HAP-1 (cell line): ENCODE measurements at places on chromosomes 5 and 9.

GRCh38 chr9:121369595-121370265 lies at the start of gene STOM:
STOM (minus strand) TSS chr9:121370250; CDS start chr9:121370187, 63 bp downstream.
- peak; percentile 72 for DNase-seq

GRCh38 chr5:167247816-167248215 lies 1043.6 kb upstream of the WWC1 start:
- DNase-seq, result no peak

DNA sequence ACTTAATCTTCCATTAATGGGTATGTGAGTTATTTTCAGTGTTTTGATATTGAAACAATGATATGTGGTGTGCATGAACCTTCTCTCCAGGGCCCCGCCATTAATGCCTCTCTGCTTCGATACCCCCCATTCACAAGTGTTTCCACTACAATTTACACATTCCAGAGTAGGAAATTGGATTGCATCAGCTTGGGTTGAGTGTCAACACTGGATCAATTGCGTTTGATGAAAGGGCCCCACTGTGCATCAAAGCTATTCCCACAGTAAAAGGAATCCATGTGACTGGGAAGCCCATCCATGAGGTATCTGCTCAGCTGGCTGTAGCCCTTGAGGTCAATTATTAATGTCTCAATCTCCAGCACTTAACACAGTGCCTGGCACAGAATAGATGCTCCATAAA lies 17.8 kb upstream of the LVRN start:
- DNase-seq, result no peak

GRCh38 chr5:109192027-109192426 lies 217.7 kb downstream of the PJA2 start:
- DNase-seq, result no peak

- no peak for DNase-seq
These were observed 81.6 kb downstream of the PTCH1 start for GRCh38 chr9:95435074-95435728.

GRCh38 chr5:172648013-172648381 lies 6.9 kb downstream of the NEURL1B start:
- DNase-seq, result no peak

- no peak for DNase-seq
These were observed 16.1 kb downstream of the SNX18 start for GRCh38 chr5:54533541-54534190.

- no peak for DNase-seq
These were observed 30.7 kb upstream of the IL31RA start for GRCh38 chr5:55820488-55820887.

GRCh38 chr5:92544036-92544435 lies 1037.0 kb downstream of the NR2F1-AS1 start:
- DNase-seq, result no peak

DNA sequence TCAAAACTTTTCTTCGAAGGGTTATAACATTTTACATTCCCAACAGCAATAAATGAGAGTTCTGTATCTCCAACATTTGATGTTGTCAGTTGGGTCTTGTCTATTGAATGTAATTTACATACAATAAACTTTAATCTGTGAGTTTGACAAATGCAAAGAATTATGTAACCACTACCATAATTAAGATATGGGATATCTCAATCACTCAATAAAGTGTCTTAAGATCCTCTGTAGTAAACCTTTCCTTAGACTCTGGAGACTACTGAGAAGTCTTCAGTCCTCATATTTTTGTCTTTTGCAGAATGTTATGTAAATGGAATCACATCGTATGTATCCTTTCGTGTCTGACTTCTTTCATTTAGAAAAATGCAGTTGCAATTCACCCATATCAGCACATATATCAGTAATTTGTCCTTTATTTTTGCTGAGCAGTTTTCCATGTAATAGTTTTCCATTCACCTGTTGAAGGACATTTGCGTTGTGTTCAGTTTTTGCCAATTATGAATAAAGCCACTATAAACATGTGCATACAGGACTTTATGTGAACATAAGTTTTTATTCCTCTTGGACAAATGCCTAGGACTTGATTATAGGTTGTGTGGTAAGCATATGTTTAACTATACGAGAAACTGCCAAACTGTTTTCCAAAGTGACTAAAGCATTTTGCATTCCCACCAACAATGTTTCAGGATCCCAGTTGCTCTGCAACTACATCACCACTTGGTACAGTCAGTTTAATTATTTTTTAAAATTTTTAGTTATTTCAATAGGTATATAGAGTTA lies 784.6 kb upstream of the ZNF608 start:
- no peak for DNase-seq

GRCh38 chr9:14661421-14662059 lies 31.7 kb downstream of the ZDHHC21 start:
- no peak for DNase-seq

DNA sequence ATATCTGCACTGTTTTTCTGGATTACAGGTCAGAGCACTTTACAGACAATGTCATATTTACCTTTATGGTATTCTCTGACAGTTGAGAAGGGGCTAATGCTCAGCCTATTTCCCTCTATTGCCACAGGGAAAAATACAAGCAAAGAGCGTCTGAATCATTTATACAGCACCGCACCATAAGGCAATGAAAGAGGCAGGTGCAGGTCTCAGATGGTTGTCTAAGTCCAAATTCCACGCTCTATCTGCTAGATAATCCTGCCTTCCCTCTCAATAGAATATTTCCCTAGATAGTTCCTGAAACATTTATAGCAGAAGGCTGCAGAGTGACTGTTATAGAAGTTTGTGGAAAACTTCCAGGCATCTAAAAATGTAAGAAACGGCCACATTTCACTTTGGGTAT lies 446.1 kb upstream of the CDH6 start:
- DNase-seq, result no peak

DNA sequence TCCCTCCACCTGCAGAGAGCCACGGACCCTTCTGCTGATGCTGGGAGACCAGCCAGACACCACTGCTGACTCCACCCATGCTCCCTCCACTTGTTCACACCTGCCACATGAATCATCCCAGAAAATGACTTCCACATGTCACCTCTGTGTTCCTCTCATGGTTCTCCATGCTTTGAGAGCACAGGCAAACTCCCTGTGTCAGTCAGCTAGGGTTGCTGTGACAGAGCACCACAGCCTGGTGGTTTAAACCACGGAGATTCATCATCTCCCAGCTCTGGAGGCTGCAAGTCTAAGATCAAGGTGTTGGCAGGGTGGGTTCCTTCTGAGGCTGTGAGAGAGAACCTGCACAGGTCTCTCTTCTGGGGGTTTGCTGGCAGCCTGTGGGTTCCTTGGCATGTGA lies 381.4 kb downstream of the GADD45G start:
- DNase-seq, result no peak

- peak; percentile 55 for DNase-seq
These were observed 83.3 kb downstream of the ZNF354C start for GRCh38 chr5:179143446-179143845.

DNA sequence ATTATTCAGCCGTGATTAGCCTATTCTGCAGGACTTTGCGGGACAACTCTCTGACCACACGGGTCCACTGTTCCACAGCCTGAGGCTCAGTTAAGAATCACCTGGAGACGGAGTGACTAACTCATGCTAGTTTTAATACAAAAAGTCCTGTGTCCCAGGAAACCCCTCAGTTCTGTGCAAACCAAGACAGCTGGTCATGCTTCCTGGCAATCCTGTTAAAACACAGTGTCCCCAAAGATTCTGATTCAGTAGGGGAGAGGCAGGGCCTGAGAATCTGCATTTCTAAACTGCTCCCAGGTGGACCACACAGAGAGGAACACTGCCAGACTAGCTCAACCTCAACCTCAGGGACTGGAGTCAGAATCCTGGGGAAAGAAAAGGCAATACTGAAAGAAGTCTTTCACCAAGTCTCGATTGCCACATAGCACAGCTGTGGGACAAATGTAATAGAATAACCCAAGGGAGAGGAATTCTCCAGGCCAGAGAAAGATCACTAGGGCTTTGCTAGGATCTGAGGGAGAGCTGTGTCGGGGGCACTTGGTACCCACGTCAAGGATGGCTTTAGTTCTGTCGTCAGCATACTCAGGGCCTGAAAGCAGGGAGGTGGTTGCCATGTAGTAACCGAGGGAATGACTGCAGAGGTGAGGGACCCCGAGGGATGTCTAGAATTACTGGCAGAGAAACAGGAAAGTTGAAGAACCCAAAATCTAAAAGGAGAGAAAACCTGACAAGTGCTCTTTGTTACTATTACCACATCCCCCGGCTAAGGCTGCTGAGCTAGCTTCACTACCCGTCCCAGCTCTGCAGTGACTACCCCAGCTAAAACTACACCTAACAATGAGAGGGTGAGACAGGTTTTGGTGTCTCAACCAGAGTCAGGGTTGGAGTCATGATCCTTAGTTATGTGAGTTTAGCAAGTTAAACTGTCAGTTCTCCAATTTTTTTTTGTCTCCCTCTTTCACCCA lies 8.6 kb downstream of the SUSD1 start:
- DNase-seq, result no peak

GRCh38 chr5:40677456-40677855 lies 2.3 kb upstream of the PTGER4 start:
- no peak for DNase-seq

- no peak for DNase-seq
These were observed 190.5 kb downstream of the LURAP1L start for GRCh38 chr9:12965303-12965702.

- DNase-seq, result no peak
These were observed 86.7 kb downstream of the LIFR start for GRCh38 chr5:38469707-38470267.

- DNase-seq, result no peak
These were observed 457.8 kb downstream of the RASEF start for GRCh38 chr9:82604947-82605656.

DNA sequence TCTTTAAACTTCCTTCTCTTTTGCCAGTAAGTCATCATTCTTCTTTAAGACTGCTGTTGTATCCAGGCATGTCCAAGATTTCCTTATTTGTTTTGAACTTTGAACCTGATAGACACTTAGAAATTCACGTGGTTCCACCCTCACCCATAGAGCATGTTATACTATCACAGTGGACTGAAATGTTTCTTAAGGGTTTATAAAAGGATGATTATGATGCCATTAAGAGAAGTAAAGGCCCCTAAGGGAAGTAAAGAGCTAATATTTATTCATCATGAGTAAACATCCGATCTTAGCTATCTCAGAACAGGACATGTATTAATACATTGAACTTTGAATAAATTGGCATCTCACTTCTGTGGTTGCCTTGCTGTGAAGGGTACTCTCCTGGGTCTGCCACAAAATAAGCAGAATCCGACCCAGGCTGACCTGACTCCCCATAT lies 49.8 kb downstream of the PRKACG start:
- DNase-seq, result no peak

- DNase-seq, result no peak
These were observed 137.7 kb downstream of the CNTLN start for GRCh38 chr9:17272536-17272935.

GRCh38 chr5:31225118-31225517 lies 31.6 kb downstream of the CDH6 start:
- no peak for DNase-seq

DNA sequence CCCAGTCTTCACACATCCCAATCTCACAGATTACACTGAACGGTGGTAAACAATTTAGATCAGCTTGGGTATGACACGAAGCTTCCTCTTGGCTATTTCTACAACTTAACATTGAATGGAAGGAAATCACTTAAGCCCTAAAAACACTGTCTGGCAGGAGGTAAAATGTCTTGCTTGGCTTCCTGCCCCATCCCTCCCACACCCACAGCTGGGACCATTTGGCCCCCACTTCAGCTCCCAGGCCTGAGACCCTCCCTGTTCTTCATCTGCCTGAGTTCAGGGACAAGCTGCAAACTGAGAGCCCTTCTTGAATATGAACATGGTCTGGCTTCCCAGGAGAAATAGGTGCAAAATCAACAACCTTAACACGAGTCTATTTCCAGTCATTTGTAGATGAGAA lies 3.4 kb upstream of the COL15A1 start:
- no peak for DNase-seq

DNA sequence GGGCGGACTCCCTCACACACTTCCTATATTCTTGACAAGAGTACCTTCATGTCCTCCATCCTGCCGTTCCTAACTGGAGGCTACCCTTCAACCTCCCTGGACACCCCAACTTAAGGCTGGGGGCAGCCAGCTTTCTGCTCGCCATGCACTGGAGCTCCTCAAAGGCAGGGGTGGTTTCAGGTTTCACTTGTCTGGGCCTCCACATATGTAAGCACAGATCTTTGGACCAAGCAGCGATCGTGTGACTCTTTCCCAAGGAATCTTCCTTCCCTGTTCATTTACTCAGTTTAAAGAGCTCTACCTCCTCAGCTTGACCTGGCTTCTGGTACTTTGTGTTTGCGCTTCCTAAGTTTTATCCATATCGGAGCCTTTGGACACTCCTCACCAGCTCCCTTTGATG lies 34.2 kb upstream of the TRPC7 start:
- no peak for DNase-seq

DNA sequence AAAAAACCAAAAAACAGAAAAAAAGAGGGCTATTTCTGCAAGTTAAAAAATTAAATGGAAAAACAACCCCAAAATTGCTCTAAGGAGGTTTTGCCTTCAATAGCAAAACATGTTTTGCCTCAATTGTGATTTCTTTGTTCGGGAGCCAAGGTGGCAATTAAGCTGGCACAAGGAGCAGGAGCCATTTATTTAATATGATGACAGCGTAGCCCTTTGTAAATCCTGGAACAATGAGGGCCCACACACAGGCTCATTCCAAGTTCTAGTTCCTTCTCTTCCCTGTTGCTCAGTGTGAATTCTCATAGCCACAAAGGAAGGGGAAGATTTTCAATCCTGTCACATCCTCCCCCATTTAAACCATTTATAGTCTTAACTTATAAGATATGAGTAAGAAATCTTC lies 353.2 kb downstream of the PDE4D start:
- no peak for DNase-seq

DNA sequence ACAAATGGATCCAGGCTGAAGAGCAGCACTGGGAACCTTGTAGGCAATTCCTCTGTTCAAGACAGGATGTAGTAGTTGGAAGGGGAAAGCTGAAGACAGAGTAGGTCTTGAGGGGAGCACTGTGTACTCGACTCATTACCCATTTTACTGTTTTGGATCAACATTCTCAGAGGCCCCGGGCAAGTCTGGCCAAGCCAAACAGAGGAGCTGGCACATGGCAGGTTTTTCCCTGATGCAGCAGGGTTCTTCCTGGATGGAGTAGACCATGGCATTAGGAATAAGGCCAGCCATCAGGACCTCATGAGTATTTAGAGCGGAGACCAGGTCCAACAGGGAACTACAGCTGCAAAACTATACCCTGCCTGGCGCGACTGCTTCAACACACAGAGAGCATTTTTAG lies 4.4 kb downstream of the SVEP1 start:
- no peak for DNase-seq

DNA sequence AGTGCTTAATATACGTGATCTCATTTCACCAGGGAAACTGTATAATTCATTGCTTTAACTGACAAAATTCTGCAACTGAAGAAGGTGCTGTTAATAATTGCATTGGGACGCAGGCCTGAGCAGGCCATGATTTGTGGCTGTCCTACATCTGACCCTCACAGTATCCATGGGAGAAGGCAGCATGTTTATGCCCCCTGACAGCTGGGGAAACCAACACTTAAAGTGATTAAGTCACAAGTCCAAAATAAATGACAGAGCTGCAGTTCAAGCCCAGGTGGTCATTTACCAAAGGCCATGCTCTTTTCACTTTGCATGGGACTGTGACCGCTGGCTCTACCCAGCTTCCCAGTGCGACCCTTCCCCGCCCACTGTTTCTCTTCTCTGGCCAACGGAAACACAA lies 30.5 kb upstream of the KCNMB1 start:
- DNase-seq, result no peak

- no peak for DNase-seq
These were observed 256.9 kb downstream of the HINT1 start for GRCh38 chr5:130908186-130908585.
